NCI-H1105 (cell line): ENCODE measurements at places on chromosomes 12 and 14.
A peak's percentile ranks its signal among the peaks of the same experiment; 100 is the strongest.

GRCh38 chr14:86574778-86575129 lies 1044.8 kb downstream of the FLRT2 start:
- no peak for DNase-seq

DNA sequence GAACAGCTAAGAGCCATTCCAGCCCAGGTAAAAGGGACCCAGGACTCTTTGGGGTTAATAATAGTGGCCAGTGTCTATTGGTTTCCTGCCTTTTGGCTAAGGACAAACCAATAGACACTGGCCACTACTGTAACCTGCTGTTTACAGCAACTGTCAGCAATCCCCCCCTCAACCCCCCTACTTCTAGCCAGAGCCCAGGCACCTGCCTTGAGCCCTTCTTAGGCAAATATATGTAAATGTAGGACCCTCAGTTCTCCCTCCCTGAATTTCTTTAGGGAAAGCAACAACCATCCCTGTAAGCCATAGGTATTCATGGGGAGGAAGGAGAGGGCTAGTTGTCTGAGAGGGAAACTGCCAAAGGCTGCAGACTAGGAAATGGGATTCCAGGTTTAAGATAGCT lies 22.3 kb downstream of the HOXC4 start:
- no peak for DNase-seq

DNA sequence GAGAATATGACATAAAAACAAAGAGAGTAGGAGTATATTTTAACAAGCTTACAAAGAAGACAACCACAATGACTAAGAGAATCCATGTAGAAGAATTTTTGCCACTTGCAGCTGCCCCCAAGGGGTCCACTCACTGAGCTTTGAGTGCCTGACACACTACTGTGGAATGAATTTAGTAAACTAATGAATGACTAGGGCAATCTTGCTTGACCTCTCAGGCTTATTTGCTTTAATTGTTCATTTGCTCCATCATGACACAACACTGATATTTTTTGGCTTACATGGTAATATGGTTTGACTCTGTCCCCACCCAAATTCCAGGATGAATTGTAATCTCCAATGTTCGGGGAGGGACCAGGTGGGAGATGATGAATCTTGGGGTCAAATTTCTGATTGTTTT lies 249.1 kb upstream of the FAR2 start:
- no peak for DNase-seq

DNA sequence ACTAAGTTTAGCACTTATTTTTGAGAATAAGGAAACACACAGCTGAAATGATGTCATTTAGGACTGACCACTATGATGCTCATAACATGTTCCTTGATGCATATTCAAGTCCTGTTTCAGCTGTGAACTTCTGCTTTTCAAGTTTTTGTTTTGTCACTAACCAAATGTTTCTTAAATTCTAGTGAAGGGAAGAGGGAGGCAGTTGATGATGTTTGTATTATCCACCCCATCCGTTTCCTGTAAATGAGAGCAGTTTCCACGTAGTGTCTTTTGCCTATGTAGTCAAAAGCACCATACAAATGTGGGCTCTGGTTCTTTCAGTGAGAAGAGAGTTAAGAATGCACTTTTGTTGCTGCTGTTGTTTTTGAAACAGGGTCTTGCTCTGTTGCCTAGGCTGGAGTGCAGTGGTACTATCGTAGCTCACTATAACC lies 491.8 kb downstream of the PCNX1 start:
- no peak for DNase-seq

DNA sequence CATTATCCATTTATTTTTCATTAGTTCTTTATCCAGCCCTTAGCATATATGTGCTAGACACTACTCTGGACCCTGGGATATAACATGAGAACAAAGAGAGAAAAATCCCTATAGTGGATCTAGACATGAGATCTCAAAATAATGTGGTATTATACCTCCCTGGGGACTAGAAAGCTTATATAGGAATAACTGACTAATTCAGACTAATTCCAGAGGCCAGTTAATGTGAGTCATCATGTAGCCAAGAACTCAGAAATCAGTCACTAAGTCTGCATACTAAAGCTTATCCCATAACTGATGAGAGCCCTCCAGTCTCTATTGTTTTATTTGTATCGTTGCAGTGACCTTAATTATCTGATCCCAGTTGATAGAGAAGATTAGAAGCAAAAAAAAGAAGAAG lies 267.1 kb upstream of the RGS6 start:
- DNase-seq, result no peak

DNA sequence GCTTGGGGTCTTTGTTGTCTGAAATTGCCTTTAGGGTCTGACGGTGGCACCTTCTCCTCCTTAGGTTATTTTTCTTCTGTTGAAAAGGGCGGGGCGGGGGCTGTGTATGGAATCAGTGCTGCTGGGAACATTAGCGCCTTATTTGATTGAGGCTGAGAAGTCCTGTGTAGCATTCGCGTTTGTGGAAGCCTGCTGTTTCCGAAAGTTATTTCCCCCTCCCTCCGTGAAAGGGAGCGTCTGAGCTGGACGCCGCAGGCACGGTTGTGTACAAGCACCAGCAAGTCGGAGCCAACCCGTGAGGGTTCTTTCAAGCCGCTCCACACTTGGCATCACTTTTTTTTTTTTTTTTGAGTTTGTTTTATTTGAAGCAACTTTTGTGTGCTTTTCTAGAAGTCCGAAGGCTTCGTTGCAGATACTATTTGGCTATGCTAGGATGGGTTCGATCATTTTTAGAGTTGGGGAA lies 1.1 kb downstream of the SYNE2 start:
- peak; percentile 53 for DNase-seq

GRCh38 chr12:63846238-63846967 lies 1.9 kb downstream of the SRGAP1 start:
- DNase-seq, result no peak

DNA sequence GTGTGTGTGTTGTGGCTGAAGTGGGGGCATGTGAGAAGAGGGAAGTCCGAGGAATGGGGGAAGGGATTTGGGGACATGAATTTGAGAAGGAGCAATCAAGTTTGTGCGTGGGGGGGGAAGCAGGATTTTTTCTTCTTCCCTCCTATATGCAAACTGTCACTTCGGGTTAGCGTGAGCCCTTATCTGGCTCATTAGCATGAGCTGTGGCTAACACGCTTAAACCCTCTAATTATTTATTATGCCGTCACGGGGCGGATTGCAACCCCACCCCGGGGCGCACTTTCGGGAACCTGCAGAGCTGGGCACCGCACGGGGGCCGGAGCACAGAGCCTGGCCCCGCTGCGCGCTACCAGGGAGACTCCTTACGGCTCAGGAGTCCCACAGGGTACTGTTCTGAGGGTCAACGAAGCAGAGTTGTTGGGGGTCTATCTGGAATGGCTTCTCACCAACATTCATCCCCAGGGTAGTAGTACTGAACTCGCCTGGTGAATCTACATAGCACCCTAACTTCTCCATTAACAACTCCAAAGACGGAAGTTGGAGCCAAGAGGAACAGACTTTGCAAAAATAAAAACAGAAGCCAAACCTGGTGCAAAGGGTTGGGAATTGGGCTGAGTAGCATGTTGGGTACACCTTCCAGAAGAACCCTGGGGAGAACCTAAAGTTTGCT lies 6.4 kb upstream of the ASCL1 start:
- DNase-seq, result peak; percentile 83

DNA sequence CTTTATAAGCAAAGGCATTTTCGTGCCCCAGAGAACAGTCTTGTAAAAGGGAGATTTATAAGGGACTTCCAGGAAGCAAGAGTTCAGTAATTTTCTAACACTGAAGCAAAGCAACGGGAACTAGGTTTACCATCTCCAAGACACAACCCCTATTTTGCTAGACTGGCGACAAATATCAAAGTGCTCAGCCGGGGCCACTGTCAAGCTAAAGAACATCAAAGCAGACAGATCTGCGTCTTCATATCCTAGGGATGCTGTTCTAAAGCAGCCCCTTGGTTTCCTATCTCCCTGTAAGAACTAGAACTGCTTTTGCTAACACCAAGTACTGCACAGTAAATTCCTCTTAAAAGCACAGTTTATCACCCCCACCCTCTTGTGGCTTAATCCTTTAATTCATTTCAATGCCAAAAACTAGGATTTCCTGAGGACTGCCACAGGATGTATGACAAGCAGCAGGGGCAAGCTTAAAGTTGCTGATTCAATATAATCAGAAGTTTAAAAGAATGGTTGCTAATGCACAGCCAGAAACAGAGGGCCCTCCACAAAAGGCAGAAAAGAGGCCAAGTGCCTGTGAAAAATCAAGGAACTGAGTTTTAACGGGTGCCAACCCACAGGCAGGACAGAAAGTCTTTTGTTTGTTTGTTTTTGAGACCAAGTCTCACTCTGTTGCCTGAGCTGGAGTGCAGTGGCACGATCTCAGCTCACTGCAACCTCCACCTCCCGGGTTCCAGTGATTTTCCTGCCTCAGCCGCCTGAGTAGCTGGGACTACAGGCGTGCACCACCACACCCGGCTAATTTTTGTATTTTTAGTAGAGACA lies 44.0 kb upstream of the ISM2 start:
- no peak for DNase-seq

DNA sequence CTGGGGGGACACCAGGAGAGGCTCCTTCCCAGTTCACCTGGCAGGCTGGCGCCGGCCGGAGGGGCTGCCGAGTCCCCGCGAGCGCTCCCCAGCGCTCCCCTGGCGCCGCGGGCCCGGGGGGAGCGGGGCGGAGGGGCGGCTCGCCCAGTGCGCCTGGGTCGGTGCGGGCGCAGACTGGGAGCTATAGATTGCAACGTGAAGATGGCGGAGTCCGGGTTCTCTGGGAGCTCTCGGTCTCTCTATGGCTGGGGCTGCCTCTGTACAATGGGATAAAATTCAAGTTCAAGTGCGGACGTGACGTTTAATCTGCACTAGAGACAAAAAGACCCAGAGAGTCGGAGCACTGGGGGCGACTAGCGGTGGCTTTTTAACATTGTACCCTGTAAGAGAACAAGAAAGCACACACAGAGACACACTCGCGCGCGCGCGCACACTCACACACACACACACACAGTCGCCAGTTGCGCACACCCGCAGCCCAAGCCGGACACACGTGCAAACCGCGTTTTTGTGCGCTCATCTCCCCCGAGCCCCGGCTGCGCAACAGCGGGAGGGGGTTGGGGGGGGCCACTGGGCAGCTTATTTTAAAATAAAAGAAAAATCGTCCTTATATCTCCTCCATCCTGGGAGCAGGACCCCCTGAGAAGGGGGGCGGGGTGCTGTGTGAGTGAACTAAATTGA lies at the start of gene BCL11B:
BCL11B (minus strand) TSS at position 247 of the 681 bp plus-strand sequence. CDS start 979 bp downstream, outside the sequence.
- peak; percentile 97 for DNase-seq

GRCh38 chr14:34436118-34436905 lies 25.7 kb downstream of the SPTSSA start:
- no peak for DNase-seq
